ENCODE measurements at places on chromosomes 6 and 20. TPM values are rescaled to one million over a fixed set of nuclear protein-coding genes. Genes with fewer than 3 reads are reported as not detected.
A peak's percentile ranks its signal among the peaks of the same experiment; 100 is the strongest.

Gene GSTA3
- 1.6 TPM for polyA plus RNA-seq

GRCh38 chr6:144597511-144597910, 312.4 kb downstream of the UTRN start:
- no peak for DNase-seq

DNA sequence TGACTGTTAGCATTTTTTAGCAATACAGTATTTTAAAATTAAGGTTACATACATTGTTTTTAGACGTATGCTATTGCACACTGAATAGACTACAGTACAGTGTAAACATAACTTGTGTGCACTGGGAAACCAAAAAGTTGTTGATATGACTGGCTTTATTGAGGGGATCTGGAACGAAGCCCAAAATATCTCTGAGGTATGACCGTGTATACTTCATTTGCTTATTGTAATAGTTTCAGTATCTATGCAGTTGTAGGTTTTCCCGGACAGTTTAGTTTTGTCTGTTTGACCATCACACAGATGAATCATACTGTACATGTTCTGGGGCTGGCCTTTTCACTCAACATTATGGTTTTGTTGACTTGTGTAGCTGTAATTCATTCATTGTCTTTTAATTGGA, 6.9 kb upstream of the ZBTB12 start:
- DNase-seq, result no peak

DNA sequence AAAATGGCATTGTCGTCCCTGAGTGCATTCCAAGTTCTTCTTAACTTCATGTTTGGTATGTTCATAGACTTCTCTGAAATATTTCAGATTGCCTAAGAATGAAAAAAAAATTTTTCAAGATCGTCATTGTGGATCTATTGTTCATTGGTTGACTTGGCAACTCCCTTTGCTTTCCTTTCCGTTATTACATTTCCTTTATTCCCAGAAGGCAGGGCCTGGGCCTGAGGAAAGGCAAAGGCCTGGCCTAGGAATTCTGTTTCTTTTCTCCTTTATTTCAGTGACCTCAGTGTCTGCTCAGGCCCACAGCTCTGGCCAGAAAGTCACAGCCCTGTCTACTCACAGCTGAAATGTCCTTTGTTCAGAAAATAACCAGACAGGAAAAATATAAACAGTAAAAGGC, 401.6 kb upstream of the PLCB4 start:
- DNase-seq, result no peak

Gene EPPIN
- 0.21 TPM for polyA plus RNA-seq

GRCh38 chr20:44075191-44075949, 111.6 kb downstream of the JPH2 start:
- DNase-seq, result peak; percentile 11

GRCh38 chr20:19934792-19935491, 82.2 kb upstream of the NAA20 start:
- DNase-seq, result peak; percentile 34

GRCh38 chr6:30591008-30591407, 19.8 kb downstream of the ABCF1 start:
- DNase-seq, result no peak

DNA sequence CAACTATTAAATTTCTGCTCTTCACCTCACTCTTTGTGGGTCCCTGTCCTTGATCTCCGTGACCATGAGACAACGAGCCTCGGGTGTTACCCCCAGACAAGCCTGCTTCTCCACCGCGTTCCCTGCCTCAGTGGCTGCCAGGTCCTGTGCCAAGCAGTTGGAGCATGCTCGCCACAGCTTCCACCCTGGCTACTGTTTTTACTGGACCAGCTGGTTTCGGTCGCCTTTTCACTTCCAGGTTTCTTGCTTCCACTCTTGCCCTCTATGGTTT, 5.6 kb downstream of the TP53RK start:
- DNase-seq, result no peak

Gene KIAA0408
- polyA plus RNA-seq, result 7.4 TPM

Gene COL9A3
- polyA plus RNA-seq, result 3.0 TPM

DNA sequence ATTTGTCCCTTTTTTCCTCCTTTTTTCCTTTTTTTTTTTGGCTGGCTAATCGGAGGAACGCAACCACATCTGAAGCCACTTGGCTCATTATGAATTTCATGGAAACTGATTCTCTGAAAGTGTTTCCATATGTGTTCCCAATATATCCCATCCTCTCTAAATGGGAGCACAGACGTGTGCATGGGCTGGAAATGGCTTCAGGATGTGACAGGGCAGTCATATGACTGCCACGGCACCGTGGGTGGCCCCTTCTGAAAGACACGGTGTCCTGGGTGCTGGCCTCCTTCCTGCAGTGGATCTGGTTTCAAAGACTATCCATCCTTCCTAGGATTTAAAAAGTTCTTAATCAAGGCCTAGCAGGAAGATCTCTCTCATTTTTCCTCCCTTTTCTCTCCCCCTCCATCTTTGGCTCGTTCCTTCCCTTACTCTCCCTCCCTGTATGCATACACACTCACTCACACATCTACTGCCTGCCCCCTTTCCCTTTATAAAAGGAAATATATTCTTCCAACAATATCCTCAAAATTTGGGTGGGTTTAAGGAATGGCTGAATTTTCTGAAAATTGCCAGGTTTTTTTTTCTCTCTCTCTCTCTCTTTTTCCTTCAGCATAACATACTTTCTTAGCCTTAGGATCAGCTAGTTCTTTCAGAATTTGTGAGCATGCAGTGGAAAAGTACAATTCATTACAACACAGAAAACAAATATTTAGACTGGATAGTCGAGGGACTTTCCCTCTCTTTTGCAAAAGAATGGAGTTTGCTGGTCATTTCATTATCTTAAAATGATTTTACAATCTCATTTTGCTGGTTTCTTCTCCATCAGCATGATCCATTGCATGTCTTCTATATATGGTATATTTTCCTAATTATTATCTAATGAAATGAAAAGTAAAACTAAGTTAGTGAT, 161.2 kb upstream of the SUPT3H start:
- no peak for DNase-seq

DNA sequence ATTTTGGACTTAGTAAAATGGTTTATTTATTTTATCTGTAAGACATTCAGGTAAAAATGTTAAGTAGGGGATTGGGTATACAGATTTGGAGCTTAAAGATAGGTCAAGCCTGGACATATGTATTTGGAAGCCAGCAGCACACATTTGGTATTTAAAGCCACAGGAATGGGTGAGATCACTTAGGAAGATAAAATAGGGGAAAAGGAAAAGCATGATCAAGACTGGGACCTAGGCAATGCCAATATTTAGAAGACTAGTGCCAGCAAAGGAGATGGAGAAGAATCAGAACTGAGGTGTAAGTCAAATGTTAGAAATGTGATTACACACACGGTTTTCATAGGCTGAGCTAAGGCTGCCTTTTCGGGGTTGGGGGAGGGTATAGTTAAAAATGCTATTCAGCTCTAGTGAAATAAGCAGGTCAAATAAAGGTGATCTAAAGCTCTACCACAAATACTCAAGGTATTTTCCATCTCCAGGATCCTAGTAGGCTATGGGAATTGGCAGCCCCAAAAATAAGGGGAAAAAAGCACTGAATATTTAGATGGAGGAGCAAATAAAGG, 20.6 kb downstream of the SLC2A12 start:
- DNase-seq, result no peak

Gene STMND1
- 0.07 TPM for polyA plus RNA-seq

GRCh38 chr20:9500121-9500520, 14.3 kb upstream of the LAMP5 start:
- no peak for DNase-seq

Gene HTR1B
- polyA plus RNA-seq, result 0.63 TPM

DNA sequence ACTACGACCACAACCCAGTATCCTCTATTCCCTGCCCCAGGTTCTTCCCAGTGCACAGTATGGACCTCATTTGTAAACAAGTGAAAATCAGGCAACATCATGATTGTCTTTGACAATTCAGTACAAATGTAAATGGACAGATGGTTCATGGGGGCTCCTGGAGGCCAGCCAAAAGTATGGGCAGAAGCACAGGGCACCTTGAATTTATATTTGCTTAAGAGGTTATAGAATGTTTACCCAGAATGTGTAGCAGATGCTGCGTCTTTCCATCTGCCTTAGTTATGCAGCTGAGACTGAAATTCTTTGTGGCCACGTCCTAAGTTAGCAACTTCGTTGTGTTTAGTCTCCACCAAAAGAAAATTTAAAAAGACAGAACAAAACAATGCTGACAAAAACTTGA, 559.6 kb upstream of the NRSN1 start:
- no peak for DNase-seq

- no peak for DNase-seq
Measured at GRCh38 chr6:31705931-31706330, 735 bp upstream of the LY6G6F start.

Gene MUC22
- not detected for polyA plus RNA-seq

Gene FUT9
- not detected for polyA plus RNA-seq

DNA sequence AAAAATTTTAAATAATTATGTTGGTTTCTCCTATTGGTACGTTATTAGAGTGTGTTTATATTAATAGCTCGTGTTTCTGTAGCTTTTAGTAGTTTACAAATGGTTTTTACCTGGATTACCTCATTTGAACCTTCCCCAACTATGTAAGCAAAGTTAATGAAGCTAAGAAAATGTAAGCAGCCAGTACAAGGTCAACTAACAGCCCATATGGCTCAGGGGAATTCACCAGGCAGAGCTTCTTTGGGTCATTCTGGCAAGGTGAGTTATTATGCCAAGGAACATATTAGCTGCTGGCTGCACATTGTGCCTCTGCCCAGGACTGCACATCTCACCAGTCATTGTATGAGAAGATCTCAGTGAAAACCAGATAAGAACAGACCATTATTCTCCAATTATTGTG, 27.0 kb upstream of the MARCKS start:
- no peak for DNase-seq

DNA sequence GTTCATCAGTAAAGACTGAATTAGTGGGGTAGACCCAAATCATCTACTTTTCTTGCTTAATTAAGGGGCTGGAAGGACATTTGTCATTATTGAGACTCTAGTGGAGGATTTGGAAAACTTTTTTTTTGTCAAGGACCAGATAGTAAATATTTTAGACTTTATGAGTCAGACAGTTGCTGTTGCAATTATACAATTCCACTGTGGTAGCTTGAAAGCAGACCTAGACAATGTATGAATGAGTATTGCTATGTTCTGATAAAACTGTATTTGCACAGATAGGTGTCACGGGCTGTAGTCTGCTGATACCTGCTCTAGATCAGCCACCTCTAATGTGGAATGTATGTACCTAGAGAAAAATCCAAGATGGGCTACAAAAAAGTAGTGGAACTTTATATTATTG, 175.0 kb downstream of the CARMIL1 start:
- no peak for DNase-seq

Gene ESR1
- 15.1 TPM for polyA plus RNA-seq

DNA sequence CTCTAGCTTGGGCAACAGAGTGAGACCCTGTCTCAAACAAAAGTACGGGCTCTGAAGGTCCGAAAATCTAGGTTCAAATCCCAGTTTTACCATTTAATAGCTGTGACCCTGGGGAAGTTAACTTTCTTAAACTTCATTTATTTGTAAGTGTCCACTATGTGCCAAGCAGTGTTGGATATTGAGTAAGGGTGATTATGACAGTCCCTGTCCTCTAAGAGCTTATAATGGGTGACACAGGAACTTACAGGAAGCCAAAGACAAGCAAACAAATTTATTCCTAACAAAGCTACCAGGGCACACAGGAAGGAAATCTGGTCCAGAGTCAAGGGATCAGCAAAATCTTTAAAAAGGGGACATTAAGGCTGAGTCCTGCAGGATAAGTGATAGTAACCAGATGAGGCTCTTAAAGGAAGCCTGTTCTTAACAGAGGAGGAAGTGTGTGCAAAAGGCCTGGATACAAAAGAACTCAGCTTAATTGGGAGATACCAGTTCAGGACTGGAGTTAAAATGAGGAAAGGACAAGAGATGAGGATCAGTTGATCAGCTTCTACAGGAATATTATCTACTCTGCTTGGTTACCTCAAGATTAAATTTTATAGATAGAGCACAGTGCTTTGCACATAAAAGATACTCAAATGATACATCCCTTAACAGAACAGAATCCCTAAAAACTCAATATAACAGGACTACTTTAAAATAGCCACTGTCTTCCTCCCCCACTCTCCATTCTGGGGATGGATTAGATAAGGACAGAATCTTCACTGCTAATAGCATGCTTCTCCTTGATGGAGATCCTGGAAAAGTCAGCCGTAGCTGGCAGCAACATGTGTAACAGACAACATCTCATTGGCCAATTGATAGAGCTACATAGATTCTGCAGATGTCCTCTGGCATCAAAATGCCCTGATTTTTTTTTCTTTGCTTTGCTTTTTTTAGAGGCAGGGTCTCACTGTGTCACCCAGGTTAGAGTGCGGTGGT, 6.1 kb downstream of the SNX3 start:
- DNase-seq, result no peak

- DNase-seq, result no peak
Measured at GRCh38 chr6:86859513-86859912, 77.8 kb upstream of the HTR1E start.

Data from ovary (tissue), 10 donors.